ENCODE measurements at places on chromosomes 6 and 20. TPM values are rescaled to one million over a fixed set of nuclear protein-coding genes. Genes with fewer than 3 reads are reported as not detected.

- DNase-seq, result no peak
Measured at GRCh38 chr6:21505574-21505990, 88.0 kb upstream of the SOX4 start.

- DNase-seq, result no peak
Measured at GRCh38 chr6:70549327-70549726, 17.4 kb upstream of the SDHAF4 start.

GRCh38 chr20:38167851-38168760, 3.0 kb upstream of the TGM2 start:
- DNase-seq, result no peak

GRCh38 chr20:17888044-17888443, 80.5 kb downstream of the SNX5 start:
- no peak for DNase-seq

SLC2A10 gene
- 9.7 TPM for total RNA-seq

OXT gene
- not detected for total RNA-seq

DNA sequence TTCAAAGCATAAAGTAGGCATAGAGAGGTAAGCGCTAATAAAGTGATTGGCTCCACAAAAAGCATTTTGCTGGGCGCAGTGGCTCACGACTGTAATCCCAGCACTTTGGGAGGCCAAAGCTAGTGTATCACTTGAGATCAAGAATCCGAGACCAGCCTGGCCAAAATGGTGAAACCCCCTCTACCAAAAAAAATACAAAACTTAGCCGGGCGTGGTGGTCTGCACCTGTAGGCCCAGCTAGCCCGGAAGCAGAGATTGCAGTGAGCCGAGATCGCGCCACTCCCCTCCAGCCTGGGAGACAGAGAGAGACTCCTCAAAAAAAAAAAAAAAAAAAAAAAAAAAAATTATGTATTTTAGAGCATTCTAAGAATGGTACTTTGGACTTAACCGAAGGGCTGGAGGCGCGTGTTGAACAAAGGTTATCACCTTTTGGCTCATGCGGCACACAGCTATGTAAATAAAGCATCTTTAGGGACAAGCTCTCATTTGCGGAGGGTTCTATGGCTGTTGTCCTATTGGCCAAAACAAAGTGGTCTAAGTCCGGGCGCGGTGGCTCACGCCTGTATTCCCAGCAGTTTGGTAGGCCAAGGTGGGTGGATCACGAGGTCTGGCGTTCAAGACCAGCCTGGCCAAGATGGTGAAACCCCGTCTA, 17.4 kb downstream of the HFE start:
- DNase-seq, result peak; percentile 56

PRSS16 gene
- total RNA-seq, result 20.2 TPM

DNA sequence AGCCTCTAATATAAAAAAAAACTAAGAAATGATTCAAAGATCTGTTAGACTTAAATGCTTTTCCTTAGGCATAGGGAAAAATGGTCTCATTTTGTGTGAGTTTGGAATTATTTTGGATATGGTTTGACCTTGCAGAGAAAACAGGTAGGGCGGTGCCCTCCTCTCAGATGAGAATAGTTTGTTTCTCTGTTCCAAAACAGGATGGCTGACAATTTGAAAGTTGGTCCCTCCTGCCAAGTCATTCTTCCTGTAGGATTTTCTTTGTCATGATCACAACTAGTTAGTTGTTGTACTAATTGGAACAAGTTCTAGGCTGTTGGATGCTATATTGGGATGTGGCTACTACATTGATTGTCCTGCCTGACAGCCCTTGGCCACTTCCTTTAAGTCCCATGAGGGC, 108.6 kb downstream of the BCKDHB start:
- no peak for DNase-seq

DNA sequence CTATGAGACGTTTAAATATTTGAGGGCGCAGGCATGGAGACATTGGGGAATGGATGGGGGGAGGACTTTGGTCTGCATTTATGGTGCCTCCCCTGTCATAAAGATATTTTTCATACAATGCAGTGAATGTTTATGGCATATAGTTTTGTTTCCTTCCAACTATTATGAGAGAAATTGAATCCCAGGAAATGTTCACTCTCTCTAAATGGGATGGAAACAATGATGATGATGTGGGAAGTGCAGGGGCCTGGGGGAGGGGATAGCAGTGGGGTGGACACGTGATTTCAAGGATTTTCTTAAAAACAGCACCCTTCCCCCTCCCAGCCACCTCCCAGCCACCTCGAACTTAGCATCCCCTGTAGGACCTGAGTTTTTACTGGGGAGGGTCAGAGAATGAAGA, 69.9 kb downstream of the TOX2 start:
- DNase-seq, result no peak

DNA sequence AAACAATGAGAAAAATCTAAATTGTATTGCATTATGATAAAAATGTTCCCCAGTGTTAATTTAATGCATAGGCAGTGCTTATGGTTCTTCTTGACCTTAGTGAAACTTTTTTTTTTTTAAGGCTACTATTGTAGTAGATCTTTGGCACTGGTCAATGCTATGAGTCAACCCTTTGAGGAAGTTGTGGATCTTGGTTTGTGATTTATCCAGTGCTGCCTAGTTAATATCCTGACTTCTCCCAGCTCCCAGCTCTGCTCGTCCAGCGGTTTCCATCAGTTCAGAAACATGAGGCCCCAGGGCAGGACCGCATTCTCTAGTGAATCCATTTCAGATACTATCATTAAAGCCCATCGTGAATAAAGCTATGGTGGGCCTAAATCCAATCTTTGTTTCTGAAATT, 364.5 kb upstream of the JARID2 start:
- no peak for DNase-seq

MEI4 gene
- total RNA-seq, result 0.23 TPM

JAG1 gene
- 29.1 TPM for total RNA-seq

GRCh38 chr6:111441678-111442243, 41.3 kb downstream of the REV3L start:
- no peak for DNase-seq

GRCh38 chr6:15879371-15880261, 216.8 kb upstream of the DTNBP1 start:
- no peak for DNase-seq

DNA sequence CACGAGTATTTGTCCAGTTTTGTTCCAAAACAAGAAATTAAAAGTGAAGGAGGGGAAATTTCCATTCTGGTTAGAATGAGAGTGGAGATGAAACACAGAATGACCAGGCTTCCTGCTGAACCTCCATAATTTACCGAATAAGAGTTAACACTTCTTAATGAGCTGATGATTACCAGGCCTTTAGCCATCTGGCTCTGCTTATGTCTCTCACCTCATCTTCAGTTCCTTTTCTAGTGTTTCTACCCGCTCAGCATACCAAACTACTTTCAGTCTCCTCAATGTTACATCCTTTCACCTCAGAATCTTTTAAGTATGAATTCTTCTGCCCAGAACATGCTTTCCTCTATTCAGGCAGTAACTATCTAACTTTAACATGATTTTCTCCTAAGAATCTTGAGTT, 209.0 kb upstream of the RSPO3 start:
- no peak for DNase-seq

- DNase-seq, result no peak
Measured at GRCh38 chr6:82584194-82584695, 220.6 kb downstream of the TPBG start.

- no peak for DNase-seq
Measured at GRCh38 chr20:60680554-60680953, 571.5 kb upstream of the CDH4 start.

GRCh38 chr20:33071198-33071597, 8.2 kb upstream of the BPIFB4 start:
- no peak for DNase-seq

DNA sequence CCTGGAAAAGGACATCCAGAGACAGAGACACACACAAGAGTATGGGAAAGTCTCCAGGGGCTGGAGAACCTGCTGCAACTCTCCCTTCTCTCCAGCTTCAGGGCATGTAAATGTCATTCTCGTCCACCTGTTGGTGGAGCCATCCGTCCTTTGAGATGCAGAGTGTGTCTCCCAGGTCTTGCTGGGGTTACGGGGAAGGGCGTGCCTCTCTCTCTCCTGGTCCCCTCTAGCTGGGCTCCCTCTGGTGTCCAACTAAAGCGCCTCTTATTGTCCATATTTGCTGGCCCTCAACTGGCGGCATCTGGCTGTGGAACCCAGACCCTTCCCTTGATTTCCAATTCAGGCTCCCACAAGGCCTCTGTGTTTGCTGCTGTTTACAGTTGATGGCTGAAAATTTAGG, 244.1 kb downstream of the BMP7 start:
- DNase-seq, result peak; percentile 62

- DNase-seq, result no peak
Measured at GRCh38 chr6:158416883-158417759, 104.9 kb downstream of the TULP4 start.

SRMS gene
- 0.29 TPM for total RNA-seq

SLC22A23 gene
- 38.4 TPM for total RNA-seq

DNA sequence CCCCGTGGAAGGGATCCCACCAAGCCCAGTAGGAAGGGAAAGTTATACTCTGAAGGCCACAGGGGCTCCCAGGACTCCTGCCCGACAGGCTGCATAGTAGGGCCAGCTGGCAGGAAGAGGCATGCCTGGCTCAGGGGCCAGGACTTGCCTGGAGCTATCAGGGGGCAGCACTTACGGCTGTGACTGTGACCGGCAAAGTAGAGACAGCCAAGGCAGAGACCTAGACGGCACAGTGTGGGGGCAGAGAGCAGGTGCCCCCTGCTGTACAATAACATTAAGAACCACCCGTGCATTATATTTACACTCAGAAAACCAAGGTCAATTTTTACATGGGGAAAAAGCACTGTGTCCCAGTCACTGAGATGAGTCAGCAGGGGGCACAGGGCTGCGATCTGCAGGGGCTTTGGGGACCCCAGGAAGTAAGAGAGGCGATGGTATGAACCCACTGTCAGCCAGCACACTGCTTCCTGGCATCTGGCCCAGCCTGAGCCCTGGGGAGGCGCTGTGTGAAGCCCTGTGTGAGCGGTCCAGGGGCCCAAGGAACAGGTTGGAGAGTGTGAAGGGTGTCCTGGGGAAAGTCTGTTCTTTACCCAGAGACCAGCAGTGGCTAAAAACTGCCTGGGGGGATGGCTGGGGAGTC, 9.9 kb downstream of the CCDC167 start:
- no peak for DNase-seq

DNA sequence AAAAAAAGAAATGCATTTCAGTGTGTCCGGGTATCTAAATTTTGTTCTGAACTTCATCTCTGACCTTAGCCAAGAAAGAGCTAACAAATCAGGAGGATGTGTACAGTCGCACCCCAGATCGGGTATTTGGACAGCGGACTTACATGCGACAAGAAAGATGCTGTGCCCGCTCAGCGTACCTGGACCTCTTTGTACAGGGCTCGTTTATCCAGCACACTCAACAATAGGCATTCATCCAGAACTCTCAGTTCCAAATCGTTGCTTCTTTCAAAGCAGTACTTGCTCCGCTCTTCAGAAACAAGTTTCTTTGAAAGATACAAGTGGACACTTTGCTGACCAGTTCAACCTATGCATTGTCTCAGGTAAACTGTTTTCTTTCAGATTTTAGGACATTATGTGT, 191.7 kb downstream of the LY86 start:
- no peak for DNase-seq

- DNase-seq, result no peak
Measured at GRCh38 chr20:49905415-49906091, 9.8 kb downstream of the SPATA2 start.

GRCh38 chr6:13044390-13044789, 283.9 kb downstream of the TBC1D7 start:
- peak; percentile 50 for DNase-seq

TP53TG5 gene
- total RNA-seq, result not detected

DNA sequence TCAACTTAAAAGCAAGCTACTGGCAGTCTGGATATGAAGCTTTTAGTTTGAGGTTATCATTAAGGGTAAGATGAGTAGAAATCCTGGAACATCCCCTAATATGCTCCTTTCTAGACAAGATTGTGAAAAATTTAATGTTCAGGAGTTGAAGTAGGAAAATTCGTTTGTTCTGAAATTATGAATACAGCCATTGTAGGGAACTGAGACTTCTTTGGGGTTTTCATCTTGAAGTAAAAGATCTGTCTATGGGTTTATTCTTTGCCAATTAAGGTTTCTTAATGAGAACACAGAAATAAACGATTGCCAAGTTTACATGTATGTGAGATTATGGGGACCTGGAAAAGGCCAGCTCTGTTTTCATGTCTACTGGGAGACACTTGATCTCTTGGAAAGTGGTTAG, 225.6 kb upstream of the MOCS1 start:
- no peak for DNase-seq

- no peak for DNase-seq
Measured at GRCh38 chr6:36688063-36688738, 9.4 kb upstream of the RAB44 start.

DNA sequence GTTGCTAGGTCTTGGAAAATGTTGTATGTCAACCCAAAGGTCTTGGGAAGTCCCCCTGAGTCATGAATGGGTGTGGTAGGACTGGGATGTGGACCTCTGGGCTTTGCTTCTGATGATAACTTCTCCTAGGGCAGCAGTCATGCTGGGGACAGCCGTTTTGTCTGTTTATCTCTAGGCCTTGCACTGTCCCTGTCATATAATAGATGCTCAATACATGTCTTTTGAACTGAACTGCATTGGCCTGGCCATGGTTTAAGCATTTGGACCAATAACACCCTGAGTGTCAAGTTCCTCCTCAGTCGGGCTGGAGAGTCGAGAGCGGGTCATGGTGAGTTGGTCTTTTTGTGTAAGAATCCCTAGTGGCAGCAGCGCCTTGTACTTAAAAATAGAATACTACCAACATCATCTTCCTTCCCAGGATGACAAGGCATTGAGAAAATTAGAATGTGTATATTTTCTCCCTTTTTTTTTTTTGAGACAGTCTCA, 43.1 kb downstream of the E2F3 start:
- no peak for DNase-seq

CLPSL2 gene
- 1.4 TPM for total RNA-seq

GRCh38 chr6:6878887-6879585, 228.7 kb upstream of the RREB1 start:
- DNase-seq, result no peak

WFDC10B gene
- total RNA-seq, result 0.54 TPM

- DNase-seq, result no peak
Measured at GRCh38 chr6:161414707-161415106, 140.8 kb upstream of the AGPAT4 start.

DNA sequence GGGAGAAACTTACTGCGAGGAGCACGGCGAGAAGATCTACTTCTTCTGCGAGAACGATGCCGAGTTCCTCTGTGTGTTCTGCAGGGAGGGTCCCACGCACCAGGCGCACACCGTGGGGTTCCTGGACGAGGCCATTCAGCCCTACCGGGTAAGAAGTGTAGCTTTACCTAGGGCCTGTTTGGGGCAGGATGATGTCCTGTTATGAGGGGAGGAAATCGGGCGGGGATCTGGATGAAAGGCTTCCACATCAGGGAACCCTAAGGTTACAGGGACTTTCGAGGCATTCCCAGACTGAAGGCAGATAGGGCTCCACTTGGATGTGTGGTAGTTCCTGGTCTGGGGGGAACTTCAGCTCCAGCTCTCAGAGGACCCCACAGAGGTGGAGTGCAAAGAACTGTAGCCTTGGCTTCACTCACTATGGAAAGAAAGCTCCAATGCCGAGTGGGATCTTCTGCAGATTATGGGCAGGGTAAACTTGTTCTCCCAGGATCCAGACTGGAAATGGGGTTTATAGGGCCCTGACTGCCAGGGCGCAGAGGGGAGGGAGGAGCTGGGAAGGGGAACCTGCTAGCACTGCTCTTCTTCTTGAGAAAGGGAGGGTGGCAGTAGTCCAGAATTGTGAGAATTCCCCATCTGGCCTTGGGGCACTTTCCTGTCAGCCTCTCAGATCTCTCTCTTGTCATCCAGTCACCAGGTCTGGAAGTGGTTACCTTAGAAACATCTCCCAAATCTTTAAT, 740 bp downstream of the TRIM15 start:
- no peak for DNase-seq

GRCh38 chr20:52983726-52984450, 11.7 kb downstream of the TSHZ2 start:
- DNase-seq, result no peak

- DNase-seq, result peak; percentile 56
Measured at GRCh38 chr6:14280766-14281293, 163.3 kb downstream of the CD83 start.

Measured in H1 (cell line).